ENCODE measurements at places on chromosomes 4 and X. TPM values are rescaled to one million over a fixed set of nuclear protein-coding genes. Genes with fewer than 3 reads are reported as not detected.

- no peak for ATAC-seq
These were observed 2661.6 kb downstream of the PCDH7 start for GRCh38 chr4:33381816-33382215.

- ATAC-seq = no peak
These were observed 94.5 kb downstream of the FNIP2 start for GRCh38 chr4:158863296-158863695.

DNA sequence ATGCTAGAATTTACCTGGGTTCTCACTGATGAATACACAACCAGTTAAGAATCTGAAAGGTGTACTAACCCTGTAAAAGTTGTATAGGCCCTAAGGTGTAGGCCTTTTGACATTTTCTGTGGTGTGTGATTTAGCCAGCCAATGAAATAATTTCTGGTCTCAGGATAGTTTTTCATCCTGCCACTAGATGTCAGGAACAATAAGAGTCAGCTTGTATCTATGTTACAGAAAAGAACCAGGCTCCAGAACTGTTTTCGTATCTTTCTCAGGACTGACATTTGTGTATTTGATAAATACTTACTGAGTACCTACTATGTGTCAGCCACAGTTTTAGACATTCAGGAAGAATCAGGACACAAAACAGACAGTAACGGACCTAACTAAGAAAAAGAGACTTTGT is 673.6 kb upstream of the TENM3 start:
- no peak for ATAC-seq

The TAF1 gene
- 31.9 TPM for total RNA-seq

GRCh38 chr4:95124906-95125504 is 367.2 kb downstream of the BMPR1B start:
- no peak for ATAC-seq

DNA sequence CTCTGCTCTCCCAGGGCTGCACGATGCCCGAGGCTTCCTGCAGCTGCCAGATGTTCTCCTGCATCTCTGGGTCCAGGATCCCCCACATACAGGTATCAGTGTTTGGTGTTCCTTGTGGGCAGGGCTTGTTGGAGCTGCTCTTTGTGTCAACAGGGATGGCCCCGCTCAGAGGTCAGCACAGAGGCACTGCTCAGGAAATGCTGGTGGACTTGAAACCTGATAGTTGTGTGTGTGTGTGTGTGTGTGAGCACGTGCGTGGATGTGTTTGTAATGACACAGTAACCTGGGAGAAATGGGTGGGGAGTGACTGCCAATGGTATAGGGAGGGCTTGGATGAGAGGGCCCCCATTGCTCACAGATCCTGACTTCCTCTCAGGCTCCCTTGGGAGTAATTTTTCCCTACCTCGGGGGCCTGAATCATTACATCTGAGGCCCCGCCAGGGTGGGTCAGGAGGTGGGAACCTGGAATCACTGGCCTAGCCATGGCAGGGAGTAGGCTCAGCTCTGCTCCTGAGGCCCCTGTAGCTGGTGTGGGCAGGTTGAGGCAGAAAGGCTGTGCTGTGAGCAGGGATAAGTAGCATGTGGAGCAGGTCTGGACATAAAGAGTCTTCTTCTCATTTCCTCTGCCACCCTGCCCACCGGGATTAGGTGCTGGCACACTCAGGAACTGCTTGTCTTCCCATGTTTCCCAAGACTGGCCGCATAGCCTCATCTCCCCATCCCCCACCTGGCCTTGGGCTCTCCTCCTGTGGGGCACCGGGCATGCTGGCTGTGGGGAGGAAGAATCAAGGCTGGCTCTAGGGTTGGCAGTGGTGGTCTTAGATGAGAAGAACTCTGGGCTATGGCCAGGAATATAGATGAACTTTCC is 2.5 kb upstream of the EFNB1 start:
- no peak for ATAC-seq

- ATAC-seq = no peak
These were observed 2.5 kb upstream of the CITED1 start for GRCh38 chrX:72308209-72308565.

GRCh38 chr4:84887824-84888223 is 78.7 kb downstream of the WDFY3 start:
- no peak for ATAC-seq

- no peak for ATAC-seq
These were observed 195.9 kb downstream of the CHM start for GRCh38 chrX:85851418-85851817.

The UGT2A3 gene
- not detected for total RNA-seq

DNA sequence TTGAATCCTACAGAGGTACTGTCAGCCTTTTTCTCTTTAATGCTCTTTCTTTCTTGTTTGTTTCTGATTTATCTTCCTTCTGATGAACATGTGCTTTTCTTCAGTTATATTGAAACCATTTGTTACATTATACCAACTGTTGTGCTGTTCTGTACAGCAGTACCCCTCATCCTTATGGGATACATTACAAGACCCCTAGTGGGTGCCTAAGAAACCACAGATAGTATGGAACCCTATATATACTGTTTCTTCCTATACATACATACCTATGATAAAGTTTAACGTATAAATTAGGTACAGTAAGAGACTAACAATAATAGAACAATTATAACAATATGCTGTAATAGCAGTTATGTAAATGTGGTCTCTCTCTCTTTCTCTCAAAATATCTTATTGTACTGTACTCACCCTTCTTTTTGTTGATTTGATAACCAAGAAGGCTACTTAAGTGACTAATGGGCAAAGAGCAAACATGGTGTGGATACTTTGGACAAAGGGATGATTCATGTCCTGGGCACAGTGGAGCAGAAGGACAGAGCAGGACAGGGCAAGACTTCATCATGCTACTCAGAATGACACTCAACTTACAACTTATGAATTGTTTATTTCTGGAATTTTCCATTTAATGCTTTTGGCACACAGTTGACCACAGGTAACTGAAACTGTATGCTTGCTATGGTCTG is 10.7 kb upstream of the YIPF7 start:
- no peak for ATAC-seq

DNA sequence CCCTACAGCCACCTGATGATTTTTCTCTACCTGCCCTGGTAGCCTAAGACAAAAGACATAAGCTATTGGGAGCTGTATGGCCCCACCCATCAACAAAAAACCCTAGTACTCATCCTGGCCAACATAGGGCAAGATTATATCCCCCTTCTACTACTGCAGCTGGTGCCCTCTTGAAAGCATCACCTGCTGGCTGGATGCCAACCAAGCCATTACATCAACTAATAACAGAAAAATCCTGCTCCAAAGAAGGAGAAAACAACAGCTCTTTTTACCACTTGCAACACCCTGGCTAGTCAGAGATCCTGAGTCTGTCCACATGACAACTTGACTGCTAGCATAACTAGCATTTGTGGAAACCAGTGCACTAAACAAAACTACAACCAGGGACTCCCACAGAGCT is 43.6 kb upstream of the UPRT start:
- no peak for ATAC-seq

GRCh38 chr4:105181259-105181658 is 34.6 kb downstream of the TET2 start:
- no peak for ATAC-seq

The HPGDS gene
- total RNA-seq = 1.1 TPM

The KCNE5 gene
- total RNA-seq = 0.19 TPM

GRCh38 chr4:16516796-16517439 is 290.6 kb upstream of the TAPT1 start:
- no peak for ATAC-seq

The NAP1L3 gene
- total RNA-seq = 1.6 TPM

The HSFX2 gene
- not detected for total RNA-seq

- no peak for ATAC-seq
These were observed 1.6 kb downstream of the SOX3 start for GRCh38 chrX:140503238-140503601.

The NUDT10 gene
- 0.82 TPM for total RNA-seq

The ALAS2 gene
- total RNA-seq = not detected

The CRMP1 gene
- not detected for total RNA-seq

DNA sequence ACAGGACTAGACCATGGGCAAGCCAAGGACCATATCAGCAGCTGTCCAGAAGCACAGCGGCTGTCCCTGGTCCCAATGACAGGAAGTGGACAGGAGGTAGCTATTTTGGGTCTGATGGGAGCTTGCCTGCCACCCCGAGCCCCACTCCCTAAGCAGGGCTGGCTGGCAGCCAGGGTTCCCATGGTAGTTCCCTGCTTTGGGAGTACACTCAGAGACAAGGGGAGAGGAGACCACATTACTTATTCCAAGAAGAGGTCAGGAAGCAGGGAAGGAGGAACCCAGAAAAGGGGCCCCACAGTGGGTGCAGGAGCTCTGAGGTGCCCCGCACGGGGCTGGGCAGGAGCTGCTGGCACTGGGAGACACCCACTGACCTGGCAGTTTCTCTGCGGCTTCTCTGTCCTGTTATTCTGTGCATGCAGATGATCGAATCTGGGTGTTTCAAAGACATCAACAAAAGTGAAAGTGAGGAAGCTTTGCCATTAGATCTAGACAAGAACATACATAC is 36.3 kb downstream of the HTT-AS start:
- ATAC-seq = peak; percentile 23

GRCh38 chr4:90122355-90122748 is 4.8 kb upstream of the CCSER1 start:
- no peak for ATAC-seq

DNA sequence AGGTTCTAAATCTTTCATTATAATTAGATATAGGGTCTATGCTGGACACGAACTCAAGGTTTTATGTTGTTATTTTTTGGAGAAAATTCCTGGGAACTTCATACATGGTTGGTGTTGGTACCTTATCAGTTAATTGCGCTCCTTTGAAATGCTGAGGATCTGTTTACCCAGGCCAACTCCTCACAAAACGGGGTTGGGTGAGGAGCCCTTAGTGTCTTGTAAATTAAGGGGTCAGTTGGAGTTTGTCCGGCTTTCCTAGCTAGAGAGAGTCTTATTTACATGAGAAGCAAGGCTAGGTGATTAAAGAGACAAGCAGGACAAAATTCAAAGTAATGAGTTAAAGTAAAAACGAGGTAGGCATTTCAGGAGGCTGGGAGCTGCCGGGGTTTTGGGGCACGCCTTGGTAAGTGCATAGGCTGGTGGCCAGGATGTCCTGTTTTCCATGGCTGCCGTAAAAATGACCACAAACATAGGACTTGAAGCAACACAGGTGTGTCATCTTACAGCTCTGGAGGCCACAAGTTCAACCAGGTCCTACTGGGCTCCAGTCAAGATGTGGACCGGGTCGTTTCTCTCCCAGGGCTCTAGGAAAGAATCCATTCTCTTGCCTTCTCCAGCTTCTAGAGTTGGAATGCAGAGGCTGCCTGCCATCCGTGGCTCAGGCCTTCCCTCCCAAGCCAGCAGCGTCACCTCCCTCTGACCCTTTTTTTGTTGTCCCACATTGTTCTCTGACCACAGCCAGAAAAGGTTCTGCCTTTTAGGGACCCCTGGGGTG is 19.8 kb downstream of the PSAPL1 start:
- no peak for ATAC-seq

DNA sequence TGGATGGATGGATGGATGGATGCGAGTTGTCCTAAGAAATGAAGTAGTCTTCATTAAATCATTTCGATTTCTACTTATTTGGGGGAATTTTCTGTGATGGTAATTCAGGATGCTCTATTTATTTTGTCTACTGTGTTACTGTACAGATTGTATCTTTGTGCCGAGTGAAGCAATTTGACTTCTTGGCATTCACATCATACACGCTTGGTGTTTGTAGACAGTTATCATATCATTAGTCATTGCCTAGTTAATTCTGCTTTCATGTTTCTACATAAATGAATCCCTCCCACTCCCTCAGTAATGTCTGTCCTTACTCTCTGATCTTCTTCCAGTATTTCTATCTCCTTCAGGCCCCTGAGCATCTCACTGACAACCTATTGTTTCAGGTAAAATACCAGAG is 64.0 kb downstream of the RASGEF1B start:
- no peak for ATAC-seq

DNA sequence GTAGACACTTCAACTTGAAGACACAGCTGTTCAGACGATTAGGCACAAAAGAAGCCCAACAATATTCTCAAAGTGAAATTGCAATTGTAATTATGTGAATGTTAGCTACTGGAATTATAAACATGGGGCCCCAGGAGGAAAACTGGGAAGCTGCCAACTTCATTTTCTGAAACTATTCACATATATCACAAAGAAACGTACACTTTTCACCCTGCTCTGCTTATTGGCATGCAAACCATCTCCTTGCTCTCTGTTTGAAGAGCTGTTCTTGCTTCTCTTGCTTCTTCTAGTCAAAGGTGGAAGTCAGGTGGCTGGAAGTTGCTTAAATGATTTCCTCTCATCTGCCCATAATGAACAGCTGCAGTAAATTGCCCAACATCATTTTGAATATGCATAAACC is 320.1 kb downstream of the CFAP299 start:
- no peak for ATAC-seq

DNA sequence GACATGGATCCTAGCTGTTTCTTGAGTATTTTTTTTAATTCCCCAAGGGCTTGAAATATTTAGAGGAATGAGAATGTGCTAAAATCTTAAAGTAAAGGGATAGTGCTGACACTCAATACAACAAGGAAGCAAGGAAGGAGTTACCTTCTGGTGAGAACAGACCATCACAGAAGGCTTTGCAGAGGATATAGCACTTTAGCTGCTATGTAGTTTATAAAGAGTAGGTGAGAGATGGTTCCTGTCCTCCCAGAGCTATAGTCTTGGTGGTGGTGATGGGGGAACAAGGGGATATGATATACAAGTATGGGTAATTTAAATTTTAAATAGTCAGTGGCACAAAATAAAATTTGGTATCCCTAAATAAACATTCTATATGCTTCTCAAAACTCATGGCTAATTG is 47.6 kb downstream of the MTHFD2L start:
- no peak for ATAC-seq

Measured in activated T-helper 17 cell treated with anti-CD3 and anti-CD28 coated beads, Interleukin-2, amount 50 U/mL, for 72 hours (primary cell).